Stimulated activated CD4-positive, alpha-beta T cell treated with anti-CD3 and anti-CD28 coated beads, Interleukin-15, amount 100 ng/mL, for 1 hour (primary cell): ENCODE measurements at places on chromosomes 13 and 19.

DNA sequence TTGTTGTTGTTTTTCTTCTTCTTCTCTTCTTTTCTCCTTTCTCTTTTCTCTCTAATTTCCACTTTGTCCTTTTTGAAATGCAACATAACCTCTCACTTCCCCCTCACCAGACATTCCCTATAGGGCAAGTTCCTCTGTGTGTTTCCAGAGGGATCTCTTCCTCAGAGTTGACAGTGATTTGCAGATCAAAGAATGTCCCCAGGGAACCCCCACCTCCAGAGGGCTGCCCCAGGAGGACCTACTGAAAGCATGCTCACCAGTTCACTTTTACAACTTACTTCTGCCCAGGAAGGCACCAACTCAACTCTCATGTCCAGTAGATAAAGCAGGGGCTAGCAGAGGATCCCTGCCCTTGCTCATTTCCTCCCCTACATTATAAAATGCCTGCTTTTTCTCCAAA is 1648.0 kb downstream of the PCDH9 start:
- DNase-seq = no peak

DNA sequence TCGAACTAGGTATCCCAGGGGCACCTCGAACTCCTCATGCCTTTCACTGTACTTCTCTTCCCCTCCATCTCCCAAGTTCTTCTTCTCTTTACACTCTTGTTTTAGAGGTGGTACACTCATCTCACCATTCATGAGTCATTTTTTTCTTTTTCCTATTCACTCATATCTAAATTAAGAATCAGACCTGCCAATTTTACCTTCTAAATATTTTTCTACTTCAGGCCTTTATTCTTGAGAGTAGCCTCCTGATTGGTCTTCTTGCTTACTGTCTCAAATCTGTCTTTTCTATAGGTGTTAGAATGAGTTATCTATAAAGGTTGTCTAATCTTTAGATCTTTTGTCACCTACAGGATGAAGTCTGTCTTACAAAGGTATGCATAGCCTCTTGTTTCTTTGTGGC is 20.7 kb downstream of the TDRD3 start:
- no peak for DNase-seq

- no peak for DNase-seq
These were observed 49.8 kb downstream of the TSSK6 start for GRCh38 chr19:19465436-19466070.

GRCh38 chr13:99737481-99738245 is 233.9 kb downstream of the ZIC5 start:
- no peak for DNase-seq

- DNase-seq = no peak
These were observed 14.2 kb upstream of the ZNF91 start for GRCh38 chr19:23409392-23410048.

- no peak for DNase-seq
These were observed 34.6 kb upstream of the OLFM4 start for GRCh38 chr13:52994051-52994450.

GRCh38 chr19:34495416-34495815 is 13.9 kb downstream of the WTIP start:
- no peak for DNase-seq

DNA sequence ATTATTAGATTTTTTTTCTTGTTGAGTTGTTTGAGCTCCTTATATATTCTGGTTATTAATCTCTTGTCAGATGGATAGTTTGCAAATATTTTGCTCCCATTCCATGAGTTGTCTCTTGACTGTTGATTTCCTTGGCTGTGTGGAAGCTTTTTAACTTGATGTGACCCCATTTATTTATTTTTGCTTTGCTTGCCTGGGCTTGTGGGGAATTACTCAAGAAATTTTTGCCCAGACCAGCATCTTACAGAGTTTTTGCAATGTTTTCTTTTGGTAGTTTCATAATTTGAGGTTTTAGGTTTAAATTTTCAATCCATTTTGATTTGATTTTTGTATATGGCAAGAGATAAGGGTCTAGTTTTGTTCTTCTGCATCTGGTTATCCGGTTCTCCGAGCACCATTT is 124.7 kb downstream of the PCCA start:
- no peak for DNase-seq

DNA sequence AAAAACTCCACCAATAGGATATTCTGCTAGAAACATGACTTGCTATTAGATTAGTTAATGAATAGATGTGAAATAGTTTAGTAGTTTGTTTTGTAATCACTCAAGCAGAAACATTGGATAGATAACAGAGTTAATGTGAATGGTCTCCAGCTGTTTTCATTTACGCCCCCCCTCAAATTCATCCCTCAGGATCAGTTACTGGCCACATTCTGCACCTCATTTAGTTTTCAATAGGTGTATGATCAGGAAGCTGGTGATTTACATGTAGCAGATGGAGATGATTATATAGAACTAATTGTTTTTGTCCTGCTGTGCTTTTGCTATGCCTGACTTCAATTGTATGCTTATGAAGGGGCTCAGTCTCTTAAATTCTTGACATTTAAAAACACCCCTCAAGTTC is 759.0 kb downstream of the SLITRK6 start:
- DNase-seq = no peak

DNA sequence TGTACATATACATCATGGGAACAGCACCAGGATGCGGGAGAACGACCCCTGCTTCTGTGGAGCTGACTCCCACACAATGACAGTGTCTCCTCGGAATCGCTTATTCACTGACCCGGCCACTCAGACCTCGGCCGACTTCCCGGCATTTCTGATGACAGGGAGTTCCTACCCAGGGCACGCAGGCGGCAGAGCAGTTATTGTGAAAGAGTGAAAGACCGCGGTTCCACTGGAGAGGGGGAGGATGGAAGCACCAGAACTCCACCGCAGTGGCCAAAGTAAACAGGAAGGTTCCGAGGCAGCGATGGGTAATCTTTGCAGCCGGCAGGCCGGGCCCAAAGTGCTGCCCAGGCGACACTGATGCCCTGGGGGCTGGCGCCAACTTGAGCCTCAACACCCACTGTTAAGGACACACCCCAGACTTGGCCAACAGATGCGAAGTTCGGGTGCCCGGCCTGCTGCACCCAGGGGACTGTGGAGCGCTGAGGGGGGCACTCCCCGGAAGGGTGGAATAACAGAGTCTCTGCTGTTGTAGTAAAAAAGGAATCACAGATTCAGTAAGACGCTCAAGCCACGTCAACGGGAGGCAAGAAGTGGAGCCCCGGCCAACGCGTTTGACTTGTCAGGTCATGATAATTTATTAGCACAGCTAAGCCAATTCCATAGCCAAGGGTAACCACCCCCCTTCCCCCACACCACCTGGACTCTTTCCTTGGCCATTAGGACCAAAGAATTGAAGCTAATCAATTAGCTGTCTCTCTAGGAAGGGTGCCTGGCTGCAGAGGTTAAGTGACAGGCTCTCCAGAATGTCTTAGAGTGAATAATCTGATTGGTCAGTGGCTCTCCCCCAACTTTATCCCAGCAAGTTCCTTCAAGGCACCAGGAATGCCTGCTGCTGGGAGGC is 5.8 kb downstream of the MLLT1 start:
- DNase-seq = no peak

GRCh38 chr13:108708921-108709320 is 79.5 kb downstream of the MYO16 start:
- DNase-seq = no peak

DNA sequence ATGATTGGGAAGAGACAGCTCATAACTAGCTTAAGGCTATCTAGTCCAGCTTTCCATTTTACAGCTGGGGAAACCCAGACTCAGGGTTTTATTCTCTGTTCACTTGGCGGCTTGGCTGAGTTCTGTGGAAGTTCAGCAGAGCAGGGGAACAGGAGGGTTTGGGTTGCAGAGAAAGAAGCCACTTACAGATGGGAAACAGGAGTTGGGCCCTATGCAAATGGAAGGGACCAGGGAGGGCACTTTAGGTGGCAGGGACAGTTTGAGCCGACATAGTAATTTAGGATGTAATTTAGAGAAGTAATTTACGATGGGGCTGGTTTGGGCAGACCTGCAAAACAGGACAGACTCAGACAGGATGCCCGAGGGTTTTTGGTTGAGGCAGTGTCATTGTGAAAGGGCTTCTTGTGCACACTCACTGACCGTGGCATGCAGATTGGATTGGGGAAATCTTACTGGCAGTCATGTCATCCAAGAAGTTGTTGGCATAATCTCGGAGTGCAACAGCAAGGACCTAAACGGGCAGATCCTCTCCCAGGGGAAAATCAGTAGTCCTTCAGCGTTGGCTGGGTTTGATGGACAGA is 47.3 kb upstream of the GPR183 start:
- no peak for DNase-seq
